ENCODE measurements at places on chromosomes 2 and 18.

DNA sequence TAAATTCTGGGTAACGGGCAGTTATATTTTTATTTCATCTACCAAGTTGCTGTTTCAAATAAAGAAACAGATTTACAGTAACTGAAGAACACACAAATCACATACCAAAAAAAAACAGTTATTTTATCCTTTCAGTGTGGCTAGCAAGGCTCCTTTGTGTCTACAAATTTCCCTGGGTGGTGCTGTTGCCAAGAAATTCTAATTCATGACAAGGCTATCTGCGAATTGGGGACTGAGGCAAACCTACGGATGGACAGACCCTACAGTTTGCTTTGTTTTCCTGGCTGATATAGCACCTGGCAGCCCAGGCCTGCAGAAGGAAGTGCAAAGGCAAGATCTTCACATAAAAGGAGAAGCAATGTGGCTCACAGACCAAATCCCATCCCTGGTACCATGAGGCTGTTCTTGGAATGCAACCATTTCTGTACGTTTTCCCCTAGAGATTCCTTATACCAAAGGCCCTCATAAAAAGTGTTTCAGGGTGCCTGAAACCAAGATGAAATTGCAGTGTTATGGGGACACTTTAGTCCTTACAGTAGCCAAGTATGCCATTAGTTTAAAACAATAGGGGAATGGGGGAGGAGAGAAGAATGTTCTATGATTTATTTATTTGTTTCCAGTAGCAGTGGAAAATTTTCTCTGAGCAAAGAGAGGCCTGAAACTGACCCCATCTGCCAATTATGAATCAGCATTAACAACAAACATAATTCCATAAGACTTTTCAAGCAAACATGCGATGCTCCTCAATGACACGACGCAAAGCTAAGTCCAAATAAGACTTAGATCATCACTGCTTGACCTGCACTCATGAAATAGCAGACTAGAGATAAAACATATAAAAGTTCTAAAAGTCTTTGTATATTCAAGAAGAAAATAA is 4.3 kb downstream of the KLF7 start:
- no peak for DNase-seq

DNA sequence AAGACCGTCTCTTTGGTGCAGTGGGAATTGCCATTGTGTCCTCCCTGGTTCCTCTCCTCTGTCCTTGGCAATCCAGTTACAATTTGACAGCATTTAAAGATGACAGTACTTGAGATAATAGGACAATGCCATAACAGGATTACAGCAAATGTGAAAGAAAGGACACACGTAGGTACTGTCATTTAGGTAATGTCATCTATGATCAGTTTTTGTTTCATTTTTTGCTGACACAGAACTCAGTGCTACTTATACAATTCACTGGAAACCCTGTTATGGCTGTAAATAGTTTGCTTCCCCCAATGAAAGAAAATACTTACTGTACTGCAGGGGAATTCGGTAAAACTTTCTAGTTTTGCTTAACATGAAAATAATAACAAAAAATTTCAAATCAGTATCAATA is 65.2 kb downstream of the BCL11A start:
- no peak for DNase-seq

GRCh38 chr2:231951452-231952035 is 10.0 kb upstream of the DIS3L2 start:
- no peak for DNase-seq

DNA sequence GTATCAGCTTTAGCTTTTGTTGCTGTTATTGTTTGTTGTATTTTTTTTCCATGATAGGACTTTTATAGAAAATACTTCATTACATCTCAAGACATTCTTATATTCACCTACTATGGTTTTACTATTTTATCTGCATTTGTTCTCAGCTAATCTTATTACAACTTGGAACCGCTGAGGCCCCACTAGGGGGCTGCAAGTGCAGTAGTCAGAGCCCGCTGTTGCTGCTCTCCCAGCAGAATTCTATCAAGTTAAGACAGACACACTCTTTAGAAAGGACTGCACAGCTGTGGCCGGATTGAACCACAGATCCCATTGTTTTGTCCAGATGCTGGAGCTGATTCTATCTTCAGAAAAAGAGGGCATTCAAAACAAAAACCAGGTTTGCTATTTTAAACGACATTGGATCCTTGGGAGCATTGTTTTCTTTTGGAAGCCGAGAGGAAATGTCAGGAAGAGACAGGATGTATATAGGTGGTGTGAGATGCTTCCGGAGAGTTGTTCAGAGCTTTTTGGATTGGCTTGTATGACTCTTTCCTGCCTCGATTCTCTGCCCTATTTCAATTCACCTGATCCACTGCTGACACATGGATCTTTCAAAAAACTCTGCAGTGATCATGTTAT is 105.7 kb upstream of the GAREM1 start:
- no peak for DNase-seq

- DNase-seq, result no peak
Measured at GRCh38 chr2:174959787-174960186, 45.4 kb downstream of the CHN1 start.

GRCh38 chr2:239259173-239259572 is 141.6 kb downstream of the HDAC4 start:
- DNase-seq, result no peak

DNA sequence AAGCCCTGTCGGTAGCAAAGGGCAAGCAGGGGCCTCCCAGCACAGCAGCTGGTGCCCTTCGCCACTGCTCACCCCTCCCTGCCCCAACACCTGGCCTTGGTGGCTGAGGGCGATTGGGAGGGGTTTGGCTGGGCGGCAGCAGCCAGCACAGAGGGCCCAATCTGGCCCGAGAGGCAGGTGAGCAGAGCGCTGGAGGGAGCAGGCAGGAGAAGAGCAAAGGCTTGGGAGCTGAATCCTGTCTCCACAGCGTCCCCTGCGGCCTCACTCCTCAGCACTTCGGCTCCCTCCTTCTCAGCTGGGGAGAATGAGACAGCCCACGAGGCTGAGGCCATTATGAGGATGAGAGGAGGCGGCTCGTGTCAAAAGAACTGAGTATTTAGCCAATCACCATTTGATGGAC is 74.9 kb upstream of the TAF1B start:
- DNase-seq, result no peak

GRCh38 chr18:23257137-23257536 is 121.9 kb downstream of the CABLES1 start:
- DNase-seq, result no peak

DNA sequence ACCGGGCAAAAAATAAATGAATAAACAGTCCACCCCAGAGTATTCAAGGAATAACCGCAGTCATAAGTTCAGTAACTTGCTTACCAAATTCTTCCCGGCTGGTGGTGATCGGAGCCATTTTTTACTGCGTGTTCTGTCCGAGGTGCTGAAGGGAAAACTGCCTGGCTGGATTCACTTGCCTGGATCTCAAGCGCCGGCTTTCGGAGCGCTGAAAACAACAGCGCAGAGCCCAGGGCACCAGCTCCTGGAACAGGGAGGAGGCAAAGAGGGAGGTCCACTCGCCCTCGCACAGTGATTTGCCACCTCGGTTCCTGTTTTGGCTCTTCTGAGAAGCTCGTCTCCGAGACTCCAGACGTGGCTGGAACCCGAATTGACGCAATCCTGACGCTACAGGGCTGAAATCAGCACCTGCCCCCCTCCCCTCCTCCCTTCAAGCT is at the start of gene SYT4:
SYT4 (minus strand) TSS at position 327 of the 437 bp plus-strand sequence; CDS start at position 118, 209 bp downstream.
- no peak for DNase-seq

GRCh38 chr18:74921057-74921820 is 287.7 kb downstream of the PTGR3 start:
- no peak for DNase-seq

DNA sequence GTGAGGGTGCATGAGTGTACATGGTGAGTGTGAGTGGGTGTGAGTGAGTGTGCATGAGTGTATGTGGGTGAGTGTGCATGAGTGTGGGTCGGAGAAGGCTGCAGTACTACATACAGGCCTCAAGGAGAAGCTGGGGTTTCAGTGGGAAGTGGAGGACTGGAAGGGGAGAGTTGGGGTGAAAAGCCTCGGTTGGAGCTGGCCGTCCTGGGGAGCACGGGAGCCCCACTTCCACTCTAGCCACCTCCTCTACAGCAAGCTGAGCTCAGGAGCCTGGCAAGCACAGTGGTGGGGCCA is 68.7 kb upstream of the HPCAL1 start:
- no peak for DNase-seq

GRCh38 chr18:23200756-23201155 is 65.5 kb downstream of the CABLES1 start:
- no peak for DNase-seq

DNA sequence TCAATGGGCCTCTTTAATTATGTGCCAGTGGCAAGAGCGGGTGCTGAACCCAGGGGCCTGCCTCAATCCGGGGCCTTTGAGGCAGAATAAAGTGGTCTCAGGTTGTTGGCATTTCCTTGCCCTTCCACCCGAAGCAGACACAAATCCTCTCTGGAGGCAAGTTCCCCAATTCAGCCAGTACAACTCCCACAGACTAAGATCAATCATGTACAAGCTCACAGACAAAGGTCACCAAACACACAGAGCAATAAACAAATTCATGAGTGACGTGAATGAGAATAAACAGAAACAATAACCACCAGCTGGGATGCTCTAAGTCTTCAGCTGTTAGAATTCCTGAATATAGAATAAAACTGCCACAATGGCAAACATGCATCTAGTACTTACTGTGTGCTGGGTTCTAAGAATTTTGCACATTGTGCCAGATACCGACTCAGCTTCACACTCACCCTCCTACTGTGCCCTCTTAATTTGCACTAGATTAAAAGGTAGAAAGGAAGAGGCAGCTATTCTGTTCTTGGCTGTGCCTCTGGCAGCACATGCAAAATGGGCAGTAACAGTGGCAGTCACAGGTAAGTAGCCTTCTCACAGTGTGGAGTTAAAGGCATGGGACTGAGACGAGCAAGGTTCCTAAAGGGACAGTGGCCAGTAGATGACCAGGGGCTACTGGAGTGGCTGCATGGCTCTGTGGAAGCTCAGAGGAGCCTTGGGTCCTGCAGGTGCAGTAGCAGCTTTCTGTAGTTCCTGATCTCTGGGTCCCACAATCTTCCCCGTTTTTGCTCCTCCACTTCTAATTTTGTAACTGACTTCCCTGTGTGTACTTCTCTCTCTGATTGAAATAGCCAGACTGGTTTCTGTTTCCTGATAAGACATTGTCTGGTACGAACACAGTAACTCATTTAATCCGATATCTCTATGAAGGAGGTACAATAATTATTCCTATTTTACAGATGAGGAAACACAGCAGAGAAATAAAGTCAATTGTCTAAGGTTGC is 34.6 kb upstream of the IL1B start:
- no peak for DNase-seq

GRCh38 chr2:114185501-114185900 is 256.9 kb upstream of the DPP10 start:
- no peak for DNase-seq

- no peak for DNase-seq
Measured at GRCh38 chr18:8011361-8011760, 444.2 kb downstream of the PTPRM start.

GRCh38 chr2:178211943-178212342 is 17.6 kb downstream of the OSBPL6 start:
- no peak for DNase-seq

- no peak for DNase-seq
Measured at GRCh38 chr2:241673797-241674725, 12.6 kb downstream of the DTYMK start.

- DNase-seq, result no peak
Measured at GRCh38 chr2:194062401-194062800, 1594.6 kb upstream of the SLC39A10 start.
